ENCODE measurements at places on chromosomes 3 and 15.

DNA sequence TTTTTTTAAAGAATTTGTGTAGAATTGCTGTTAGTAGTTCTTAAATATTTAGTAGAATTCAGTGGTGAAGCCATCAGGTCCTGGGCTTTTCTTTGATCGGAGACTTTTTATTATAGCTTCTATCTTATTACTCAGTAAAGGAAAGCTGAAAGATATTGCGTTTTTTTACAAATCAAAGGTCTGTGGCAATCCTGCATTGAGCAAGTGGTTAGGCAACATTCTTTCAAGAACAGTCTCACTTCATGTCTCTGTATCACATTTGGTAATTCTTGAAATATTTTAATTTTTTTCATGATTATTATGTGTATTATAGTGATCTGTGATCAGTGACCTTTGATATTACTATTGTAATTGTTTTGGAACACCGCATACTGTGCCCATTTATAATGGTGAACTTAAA is 140.8 kb downstream of the UNC13C start:
- DNase-seq: no peak

DNA sequence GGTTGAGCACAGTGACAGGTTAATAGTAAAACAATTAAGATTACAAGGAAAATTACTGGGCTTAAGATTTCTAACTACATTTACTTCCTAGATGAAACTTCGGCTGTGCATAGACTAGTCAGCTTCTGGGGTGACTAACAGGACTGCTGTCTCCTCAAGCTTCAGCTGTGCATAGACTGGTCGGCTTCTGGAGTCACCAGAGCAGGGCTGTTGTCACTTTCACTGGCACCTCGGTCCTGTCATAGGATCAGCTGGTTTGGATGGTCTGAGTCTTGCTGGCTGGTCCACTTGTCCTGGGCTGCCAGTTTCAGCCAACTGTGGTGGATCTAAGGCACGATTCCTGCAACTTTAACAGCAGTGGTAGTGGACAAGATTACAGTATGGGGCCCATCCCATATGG is 23.9 kb upstream of the ACAD9 start:
- DNase-seq: no peak

GRCh38 chr3:99808163-99808794 is 9.4 kb upstream of the CMSS1 start:
- DNase-seq: no peak

- DNase-seq: no peak
Measured at GRCh38 chr15:48646331-48646730, 822 bp upstream of the FBN1 start.

DNA sequence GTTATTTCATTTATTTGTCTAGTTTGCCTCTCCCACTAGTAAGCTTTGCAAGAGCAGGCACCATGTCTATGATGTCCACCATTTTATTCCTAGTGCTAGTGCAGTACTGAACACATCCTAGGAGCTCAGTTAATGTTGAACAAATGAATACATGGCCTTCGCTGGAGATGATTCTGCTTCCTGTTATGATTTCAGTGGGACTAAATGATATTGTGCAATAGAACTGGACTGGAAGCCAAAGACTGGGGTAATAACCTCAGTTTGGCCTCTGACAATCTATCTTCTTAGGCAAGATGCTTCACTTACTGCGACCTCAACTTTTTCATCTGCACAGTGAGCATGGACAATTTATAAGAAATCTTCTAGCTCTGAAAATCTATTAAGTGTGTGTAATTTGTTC is 191.3 kb downstream of the ADAMTSL3 start:
- DNase-seq: no peak

DNA sequence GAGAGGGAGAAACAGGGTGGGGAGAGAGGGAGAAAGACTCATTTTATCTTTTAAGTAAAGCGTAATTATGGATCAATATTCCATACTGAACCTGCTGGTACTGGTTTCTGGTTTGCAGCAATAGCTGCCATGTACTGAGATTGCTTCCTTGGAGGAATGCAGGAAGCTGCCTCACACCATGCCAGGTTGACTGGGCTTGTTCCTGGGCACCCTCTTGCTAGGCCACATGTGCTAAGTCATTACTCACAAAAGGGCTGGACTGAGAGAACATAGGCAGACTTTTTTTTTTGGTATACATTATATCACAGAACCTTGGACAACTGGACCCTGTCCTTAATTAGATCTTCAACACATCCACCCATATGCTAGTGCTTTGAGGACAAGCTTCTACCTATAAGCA is 193.4 kb downstream of the ZNF621 start:
- DNase-seq: no peak

DNA sequence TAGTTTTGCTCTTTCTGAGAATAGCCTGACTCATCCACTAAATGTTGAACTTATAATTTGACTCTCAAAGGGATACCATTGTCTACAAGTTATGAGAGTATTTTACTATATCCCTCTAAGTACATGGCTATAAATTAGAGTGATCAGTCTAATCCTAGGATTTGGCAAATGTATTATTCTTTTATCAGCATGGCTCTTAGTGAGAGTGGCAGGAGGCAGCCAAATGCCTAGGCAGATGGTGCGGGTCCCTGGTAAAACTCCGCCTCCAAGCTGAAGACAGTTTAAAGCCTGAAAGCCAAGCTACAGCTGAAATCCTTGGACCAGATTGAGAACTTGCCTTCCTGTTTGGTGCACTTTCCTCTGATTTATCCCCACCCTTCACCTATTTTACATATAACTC is 631.8 kb downstream of the SQOR start:
- no peak for DNase-seq

DNA sequence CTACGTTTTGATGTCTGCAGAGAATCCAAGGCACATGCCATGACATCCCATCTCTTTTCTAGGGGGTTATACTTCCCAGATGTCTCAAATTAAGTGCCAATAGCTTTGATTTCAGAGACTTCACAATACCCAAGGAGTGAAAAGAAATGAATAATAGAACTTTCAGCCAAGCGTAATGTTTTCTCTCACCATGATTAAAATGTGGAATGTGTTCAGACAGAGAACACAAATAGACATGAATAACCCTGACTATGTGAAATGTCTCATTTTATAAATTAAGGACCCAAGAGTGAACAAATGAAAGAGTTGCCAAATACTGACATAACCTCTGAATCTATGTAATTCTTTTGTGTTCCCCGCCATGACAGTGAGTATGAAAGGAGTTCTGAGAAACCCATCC is 123.6 kb upstream of the GAP43 start:
- no peak for DNase-seq

GRCh38 chr3:81891055-81891895 is 129.8 kb upstream of the GBE1 start:
- DNase-seq: no peak

DNA sequence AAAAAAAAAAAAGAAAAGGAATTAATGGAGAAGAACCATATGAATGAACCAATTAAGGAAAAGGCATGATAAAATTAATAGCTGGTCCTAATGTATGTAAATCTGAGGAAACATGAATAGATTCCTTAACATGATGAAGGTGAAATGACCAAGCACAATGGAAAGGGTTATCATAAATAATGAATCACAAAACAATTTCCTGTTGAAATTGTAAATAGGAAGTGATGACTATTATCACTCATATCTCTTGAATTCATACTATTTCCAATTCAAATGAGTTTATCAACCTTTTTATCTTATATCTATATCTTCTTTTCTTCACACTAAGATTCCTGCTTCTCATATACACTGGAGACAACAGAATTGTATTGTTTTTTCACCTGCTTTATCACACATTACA is 32.0 kb downstream of the AADACL2 start:
- no peak for DNase-seq
